NCI-H1930 (cell line): ENCODE measurements at places on chromosomes 5 and 9.

DNA sequence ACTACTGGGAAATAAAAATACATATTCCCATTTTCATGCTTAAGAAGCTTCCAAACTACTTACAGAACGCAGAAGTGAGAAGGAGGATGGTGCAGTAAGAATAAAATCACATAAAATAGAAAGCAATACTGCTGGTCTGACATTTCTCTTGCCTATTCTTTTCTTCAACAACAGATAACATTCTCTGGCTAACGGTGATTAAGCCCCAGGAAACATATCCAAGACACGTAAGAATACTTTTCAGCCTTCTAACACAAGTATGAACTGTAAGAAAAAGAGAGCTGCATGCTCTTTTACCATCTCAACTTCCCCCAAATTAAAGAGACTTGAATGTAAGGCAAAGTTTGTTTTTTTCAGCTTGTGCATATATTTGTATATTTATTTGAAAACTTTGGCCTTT is 156.1 kb upstream of the TARS1 start:
- no peak for DNase-seq

DNA sequence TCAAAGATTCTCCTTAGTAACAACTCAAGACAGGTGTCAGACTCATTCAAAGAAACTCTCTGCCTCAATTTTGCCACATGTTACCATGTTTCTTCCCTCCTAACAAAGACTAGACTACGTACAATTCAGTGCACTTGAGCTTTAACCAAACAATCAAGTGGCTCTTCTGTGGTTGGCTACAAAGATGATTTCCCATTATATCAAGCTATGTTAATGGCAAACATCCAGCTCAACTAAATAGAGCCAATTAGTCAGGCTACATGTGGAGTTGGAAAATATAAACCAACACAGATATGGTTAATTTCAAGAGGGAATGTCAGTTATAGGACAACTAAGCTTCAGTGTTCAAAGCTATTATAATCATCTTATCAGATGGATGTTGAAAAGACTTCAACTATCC is 29.2 kb upstream of the ADRA1B start:
- no peak for DNase-seq

GRCh38 chr5:77770293-77771005 is 5.7 kb downstream of the TBCA start:
- no peak for DNase-seq

- DNase-seq = no peak
Observed at GRCh38 chr5:126461838-126462237, 38.6 kb downstream of the GRAMD2B start.

- DNase-seq = no peak
Observed at GRCh38 chr9:131259432-131259898, 16.8 kb downstream of the FAM78A start.

GRCh38 chr5:65192331-65192730 is 289.4 kb downstream of the ADAMTS6 start:
- DNase-seq = no peak

GRCh38 chr5:134794082-134794481 is 35.5 kb downstream of the DDX46 start:
- DNase-seq = no peak

DNA sequence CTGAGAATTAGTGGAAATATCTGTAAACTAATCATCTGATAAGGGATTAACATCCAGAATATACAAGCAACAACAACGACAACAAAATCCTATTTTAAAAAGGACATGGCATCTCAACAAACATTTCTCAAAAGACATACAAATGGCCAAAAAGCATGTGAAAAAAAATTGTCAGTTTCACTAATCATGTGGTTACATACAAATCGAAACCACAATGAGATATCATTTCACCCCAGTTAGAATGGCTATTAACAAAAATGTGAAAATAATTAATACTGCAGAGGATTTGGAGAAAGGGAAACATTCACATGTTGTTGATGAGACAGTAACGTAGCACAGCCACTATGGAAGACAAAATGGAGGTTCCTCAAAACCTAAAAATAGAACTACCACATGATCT is 69.5 kb downstream of the ERP44 start:
- no peak for DNase-seq
